ENCODE measurements at places on chromosomes 13 and 19. TPM values are rescaled to one million over a fixed set of nuclear protein-coding genes. Genes with fewer than 3 reads are reported as not detected.

- no peak for DNase-seq
Measured at GRCh38 chr19:6271251-6271650, 8.5 kb downstream of the MLLT1 start.

CCDC169 gene
- 6.9 TPM for polyA plus RNA-seq

LHB gene
- polyA plus RNA-seq, result not detected

- DNase-seq, result peak; percentile 13
Measured at GRCh38 chr13:29743201-29743786, 107.1 kb downstream of the UBL3 start.

DNA sequence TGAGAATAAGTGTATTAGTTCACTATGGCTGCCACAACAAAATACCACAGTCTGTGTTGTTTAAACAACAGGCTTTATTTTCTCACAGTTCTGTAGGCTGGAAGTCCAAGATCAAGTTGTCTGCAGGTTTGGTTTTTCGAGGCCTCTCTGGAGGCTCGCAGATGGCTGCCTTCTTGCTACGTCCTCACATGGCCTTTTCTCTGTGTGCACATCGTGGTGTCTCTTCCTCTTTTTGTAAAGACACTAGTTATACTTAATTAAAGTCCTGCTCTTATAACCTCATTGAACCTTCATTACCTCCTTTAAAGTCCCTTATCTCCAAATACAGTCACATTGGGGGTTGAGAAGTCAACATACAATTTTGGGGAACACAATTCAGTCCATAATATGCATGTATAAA lies 10.6 kb downstream of the CSNK1A1L start:
- no peak for DNase-seq

GRCh38 chr13:113639616-113640262 lies 18.3 kb downstream of the ATP4B start:
- no peak for DNase-seq

All from renal cortex interstitium (tissue), 15 donors.